Activated T-cell treated with anti-CD3 and anti-CD28 coated beads, Interleukin-2, amount 50 U/mL, for 48 hours (primary cell): ENCODE measurements at places on chromosomes 13 and 19.

DNA sequence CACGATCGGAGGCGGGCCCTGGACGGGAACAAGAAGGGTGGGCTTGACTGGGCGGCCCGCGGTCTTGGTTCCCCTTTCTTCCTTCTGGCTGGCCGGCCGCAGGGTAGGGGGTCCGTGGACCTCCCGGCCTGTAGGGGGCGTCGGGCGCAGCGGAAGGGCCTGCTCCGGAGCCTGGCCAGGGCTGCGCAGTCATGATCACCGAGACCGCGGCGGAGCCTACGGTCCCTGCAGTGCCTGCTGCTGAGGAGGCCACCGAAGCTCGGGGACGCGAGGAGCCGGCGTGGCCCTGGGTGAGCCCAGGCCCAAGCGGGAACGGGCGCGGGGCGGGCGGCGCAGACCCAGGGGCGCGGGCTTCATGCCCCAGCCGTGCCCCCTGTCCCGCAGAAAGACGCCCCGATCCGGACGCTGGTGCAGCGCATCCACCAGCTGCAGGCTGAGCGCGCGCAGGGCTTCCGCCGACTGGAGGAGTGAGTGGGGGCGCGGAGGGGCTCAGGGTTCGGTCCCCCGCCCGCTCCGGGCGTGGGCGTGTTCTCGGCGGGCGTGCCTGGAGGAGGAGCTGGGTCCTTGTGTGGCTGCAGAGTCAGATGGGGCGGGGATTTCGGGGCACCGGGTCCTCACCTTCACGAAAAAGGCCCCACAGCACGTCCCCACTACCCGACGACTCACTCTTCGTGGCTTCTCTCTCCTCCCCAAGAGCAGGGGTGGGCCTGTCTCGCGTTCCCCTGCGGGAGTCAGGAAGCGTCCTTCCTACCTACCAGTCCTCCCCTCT, at the start of gene REX1BD:
Gene REX1BD, plus strand, starts transcription at position 188 of the 769 bp plus-strand sequence. Its CDS starts 4 bp downstream, at position 192.
- DNase-seq = peak; percentile 88

DNA sequence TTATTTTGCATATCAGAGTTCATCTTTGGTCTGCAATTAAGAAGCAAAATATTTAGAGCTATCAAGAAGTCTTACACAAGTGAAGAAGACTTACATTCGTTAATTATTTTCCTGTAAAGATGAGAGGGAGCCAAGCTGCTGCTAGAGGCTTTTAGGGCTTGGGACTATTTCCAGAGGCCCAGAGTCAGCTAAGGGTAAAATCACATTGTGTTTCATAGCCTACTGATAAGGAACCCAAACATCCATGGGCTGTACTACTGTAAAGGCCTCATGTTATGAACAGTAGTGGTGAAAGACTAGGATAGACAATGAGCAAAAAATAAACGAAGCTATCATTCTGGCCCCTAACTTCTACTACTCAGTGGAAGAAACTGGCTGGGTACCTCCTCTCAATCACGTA, 10.9 kb upstream of the TEX30 start:
- DNase-seq = no peak

GRCh38 chr13:113238536-113238935, 29.1 kb downstream of the CUL4A start:
- no peak for DNase-seq

DNA sequence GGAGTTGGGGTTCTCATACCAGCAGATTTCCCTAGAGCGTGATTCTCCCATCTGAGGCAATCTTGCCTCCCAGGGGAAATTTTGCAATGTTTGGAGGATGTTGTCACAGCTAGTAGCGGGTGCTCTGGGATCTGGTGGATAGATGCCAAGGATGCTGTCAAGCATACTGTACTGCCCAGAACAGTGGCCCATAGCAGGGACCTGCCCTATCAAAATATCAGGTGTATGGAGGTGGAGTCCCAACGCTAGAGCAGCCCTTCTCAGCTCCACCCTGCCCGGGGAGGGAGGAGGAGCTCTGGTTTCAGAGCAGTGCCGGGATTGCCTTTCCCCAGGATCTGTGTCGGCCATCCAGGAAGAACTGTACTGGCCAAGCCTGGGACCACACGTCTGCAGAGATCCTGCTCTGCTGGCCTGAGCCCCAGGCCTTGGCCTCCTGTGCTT, 10.9 kb upstream of the QTRT1 start:
- no peak for DNase-seq

DNA sequence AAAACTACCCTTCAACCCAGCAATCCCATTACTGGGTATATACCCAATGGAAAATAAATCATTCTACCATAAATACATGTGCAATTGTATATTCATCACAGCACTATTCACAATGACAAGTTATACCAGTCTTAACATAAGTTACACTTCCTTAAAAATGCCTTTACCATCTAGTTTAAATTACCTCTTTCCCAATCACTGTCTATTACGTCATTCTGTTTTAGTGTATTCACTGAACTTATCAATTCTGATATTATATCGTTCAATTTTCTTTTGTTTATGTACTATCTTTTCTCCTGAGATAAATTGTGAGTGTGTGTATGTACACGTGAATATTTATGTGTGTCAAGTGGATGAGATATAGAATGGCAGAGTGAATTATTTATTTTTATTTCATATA, 1416.8 kb downstream of the OLFM4 start:
- DNase-seq = no peak

DNA sequence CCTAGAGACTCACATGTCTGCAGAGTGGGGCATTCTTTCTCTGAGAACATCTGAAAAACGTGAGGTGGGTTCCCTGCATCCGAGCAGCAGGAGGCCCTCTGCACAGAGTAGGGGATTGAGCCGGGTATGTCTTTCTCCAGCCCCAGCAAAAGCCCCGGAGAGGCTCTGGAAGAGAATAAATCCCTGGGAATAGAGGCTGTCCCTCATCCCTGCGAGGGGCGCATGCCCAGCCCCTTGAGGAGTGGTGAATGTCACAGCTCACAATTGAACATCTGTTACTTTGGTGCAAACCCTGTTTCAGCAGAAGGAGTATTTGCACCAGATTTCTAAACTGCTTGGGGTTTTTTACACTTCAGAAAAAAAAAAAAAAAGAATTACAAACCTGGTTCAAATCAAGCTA, 164.6 kb downstream of the FGF14 start:
- no peak for DNase-seq

DNA sequence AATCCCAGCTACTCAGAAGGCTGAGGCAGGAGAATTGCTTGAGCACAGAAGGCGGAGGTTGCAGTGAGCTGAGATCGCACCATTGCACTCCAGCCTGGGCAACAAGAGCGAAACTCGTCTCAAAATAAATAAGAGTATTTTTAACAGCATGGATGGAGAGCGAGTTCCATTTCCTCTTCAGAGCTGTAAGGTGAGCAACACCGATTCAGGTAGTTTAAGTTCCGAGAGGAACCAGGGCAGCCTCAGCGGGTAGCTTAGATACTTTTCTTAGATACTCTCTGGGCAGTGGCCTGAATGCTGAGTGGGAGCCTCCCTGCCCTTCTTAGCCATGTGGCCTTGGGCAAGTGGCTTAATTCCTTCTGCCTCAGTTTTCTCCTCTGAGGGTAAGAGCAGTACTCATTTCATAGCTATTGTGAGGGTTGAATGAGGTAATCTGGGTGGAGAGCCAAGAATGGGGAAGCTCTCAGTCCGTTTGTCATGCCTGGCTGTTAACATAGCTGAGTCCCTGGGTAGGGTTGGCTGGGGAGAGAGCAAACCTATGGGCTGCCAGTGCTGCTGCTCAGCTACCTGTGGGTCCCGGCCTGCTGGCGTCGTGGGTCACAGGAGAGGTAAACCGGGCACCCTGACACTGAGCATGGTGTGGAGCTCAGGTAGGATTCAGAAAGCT, 4.1 kb downstream of the ATP11A start:
- no peak for DNase-seq

DNA sequence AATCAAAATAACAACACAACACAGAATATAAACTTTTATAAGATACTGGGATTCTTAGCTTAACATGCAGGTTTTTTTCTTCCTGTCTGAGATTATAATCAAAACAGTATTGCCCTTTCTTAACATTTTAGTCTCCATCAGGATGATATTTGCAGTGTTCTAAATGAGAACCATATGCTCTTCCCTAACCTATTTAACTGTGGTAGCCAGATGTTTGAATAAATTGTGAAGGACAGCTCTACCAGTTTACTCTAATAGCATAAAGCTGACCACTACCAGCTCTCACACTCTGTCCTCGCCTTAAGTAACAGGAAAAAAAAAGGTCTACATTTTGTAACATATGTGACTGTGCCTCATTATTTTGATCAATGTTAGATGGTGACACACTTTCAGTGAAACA, 618.7 kb upstream of the SGCG start:
- no peak for DNase-seq

- DNase-seq = no peak
These were observed 287.1 kb upstream of the SLITRK5 start for GRCh38 chr13:87384099-87384498.

DNA sequence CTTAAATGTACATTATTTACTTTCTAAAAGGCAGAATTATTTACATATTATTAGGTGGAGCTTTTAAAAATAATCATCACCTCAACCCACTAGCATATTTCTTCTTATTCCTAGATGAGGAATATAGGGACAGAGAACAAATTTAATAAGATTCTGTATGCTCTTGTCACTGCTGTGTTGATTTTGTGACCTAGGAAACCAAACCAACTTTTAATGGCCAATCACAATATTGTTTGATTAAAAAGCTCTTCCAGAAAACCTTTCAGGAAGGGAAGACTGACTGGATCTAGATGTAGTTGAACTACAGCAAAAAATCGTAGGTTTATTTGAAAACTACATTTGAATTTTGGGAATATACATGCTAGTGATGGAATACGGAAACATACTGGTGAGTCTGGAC, 91.8 kb upstream of the RAP2A start:
- DNase-seq = no peak

- no peak for DNase-seq
These were observed 216.8 kb downstream of the DIAPH3 start for GRCh38 chr13:59946944-59947343.

- DNase-seq = no peak
These were observed 884 bp upstream of the CBY2 start for GRCh38 chr13:45700971-45701900.

DNA sequence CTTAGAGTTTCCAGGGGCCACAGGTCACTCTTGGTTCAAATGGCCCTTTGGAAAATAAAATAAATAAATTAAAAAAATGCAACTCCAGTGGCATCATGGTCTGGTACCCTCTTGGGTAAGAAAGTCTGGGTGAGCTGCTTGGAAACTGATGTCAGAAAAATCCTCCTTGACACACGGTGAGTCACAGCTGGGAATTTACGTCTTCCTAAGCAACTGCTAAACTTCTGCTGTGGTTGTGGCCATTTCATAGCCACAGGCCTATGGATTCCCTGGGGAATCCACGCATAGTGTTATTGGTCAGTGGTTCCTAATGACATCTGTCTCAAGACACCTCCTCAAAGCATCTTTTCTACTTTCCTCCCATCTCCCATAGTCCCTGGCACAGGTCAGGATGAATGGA, 220.8 kb downstream of the COG6 start:
- no peak for DNase-seq

GRCh38 chr13:77222000-77222690, 104.7 kb downstream of the MYCBP2 start:
- no peak for DNase-seq

DNA sequence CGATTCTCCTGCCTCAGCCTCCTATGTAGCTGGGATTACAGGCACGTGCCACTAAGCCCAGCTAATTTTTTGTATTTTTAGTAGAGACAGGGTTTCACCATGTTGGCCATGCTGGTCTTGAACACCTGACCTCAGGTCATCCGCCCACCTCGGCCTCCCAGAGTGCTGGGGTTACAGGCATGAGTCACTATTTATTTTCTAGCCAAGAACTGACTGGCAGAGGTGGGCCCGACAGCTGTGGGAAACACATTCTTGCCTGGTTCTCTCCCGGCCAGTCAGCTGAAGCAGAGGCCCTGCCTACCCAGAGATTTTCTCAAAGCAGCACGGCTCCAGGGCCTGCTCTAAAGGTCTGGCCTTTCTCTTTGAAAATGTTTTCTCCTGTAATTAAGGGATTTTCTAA, 108.0 kb downstream of the KCTD15 start:
- DNase-seq = no peak

DNA sequence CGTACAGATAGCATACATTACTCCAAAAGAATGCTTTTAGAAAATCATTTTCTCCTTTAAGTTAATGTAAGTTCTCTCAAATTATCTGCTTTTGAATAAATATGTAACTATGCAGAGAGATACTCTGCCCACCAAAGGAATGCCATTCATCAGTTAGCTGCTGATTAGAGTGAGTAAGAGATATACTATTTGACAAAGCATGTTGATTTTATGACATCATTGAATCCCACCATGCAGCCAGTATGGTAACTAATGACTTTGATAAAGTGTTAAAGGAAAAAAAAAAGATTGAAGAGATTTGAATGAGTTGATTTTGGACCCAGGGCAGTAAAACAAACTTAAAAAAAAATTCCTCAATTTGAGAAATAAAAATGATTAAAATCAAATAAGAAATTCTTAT, 521.5 kb downstream of the SLITRK6 start:
- DNase-seq = no peak

GRCh38 chr19:15444505-15445226, 5.1 kb downstream of the WIZ start:
- DNase-seq = no peak

GRCh38 chr13:79522583-79522982, 41.6 kb downstream of the NDFIP2 start:
- DNase-seq = no peak

GRCh38 chr13:47233734-47234133, 336.9 kb upstream of the HTR2A start:
- no peak for DNase-seq

DNA sequence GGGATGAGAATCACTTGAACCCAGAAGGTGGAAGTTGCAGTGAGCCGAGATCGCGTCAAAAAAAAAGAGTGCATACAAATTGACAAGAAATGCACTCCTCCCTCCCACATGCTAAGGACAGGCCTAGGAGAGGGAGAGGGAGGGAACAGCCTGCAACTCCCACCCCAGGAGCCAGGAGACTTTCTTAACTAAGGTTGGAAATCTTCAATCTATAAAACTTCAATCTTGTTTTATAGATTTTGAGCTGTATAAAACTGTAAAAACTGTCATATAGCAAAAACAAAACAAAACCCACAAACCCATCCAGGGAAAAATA, 1.3 kb upstream of the SYCN start:
- DNase-seq = no peak

- DNase-seq = no peak
These were observed 152.6 kb downstream of the KDM4B start for GRCh38 chr19:5121266-5122120.

DNA sequence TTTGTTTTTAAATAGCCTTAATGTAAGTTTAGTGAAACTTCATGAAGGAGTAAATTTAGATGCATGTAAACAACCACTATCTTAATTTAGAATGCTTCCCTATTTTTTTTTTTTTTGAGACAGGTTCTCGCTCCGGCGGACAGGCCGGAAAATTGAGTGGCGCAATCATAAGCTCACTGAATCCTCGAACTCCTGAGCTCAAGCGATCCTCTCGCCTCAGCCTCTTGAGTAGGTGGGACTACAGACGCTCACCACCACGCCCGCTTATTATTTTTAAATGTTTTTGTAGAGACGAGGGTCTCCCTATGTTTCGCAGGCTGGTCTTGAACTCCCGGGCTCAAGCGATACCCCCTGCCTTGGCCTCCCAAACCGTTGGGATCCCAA, 1.6 kb downstream of the TEX30 start:
- DNase-seq = no peak
